Activated naive CD4-positive, alpha-beta T cell treated with anti-CD3 and anti-CD28 coated beads, Interleukin-2, amount 50 U/mL, for 72 hours (primary cell): ENCODE measurements at places on chromosomes 12 and 14. TPM values are rescaled to one million over a fixed set of nuclear protein-coding genes. Genes with fewer than 3 reads are reported as not detected.

KRT7 gene
- total RNA-seq: 8.0 TPM

DNA sequence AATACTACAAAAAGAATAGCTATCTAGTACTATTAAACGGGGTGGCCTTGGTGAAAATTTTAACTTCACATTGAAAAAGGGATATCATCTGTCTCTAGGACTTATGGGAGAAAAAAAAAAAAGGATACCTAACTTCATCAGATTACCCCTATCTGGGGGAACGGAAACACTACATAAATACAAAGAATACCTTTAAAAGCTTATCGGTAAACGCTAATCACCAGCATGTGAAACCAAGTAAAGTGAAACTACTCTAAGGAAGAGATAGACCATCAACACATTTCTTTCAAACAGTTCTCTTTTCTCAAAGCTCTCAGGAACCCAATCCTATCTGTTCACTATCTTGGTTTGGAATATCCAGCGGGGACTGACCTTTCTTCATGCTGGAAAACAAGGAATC lies 3.5 kb downstream of the KICS2 start:
- DNase-seq: no peak

GRCh38 chr12:97503073-97503855 lies 40.7 kb downstream of the RMST start:
- DNase-seq: no peak

- no peak for DNase-seq
These were observed 16.6 kb downstream of the RFLNA start for GRCh38 chr12:124311292-124312109.

GPRC5D gene
- total RNA-seq: not detected

ADCY4 gene
- 5.7 TPM for total RNA-seq

PLEK2 gene
- 6.5 TPM for total RNA-seq

FZD10 gene
- total RNA-seq: not detected

DNA sequence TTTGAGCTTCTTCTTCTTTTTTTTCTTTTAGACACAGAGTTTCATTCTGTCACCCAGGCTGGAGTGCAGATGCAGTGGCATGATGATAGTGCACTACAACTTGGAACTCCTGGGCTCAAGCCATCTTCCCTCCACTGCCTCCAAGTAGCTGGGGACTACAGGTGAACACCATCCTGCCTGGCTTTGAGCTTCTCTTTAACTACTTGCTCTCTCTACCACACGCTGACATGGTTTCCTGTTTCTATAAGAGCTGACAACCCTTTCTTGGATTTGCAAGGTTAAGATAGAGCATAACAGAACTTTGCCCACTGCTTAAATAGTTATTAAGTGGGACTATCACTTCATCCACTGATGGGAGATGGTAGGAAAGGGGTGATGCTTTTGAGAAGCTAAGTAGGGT lies 82.4 kb upstream of the SLC38A2 start:
- DNase-seq: no peak

GRCh38 chr12:122125452-122126341 lies 47.1 kb downstream of the MLXIP start:
- no peak for DNase-seq

DNA sequence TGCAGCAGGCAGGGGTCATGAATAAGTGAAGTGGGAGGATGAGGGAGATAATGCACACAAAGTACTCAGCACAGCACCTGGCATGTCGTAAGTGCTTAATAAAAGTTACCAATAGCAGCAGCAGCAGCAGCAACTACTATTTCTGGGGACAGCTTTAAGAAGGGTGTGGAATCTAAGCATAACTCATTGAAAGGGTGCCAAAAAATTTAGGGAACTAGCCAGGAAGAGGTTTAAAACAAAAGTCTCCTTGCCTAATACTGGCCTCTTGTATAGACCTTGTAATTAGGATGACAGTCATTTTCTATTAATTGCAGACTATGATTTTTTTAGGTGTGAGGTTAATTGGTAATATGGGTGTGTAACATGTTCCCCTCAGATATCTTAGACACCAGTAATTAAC lies 179.9 kb downstream of the PTPN11 start:
- DNase-seq: no peak

OR4E1 gene
- total RNA-seq: 0.16 TPM

SLC17A8 gene
- total RNA-seq: not detected

DNA sequence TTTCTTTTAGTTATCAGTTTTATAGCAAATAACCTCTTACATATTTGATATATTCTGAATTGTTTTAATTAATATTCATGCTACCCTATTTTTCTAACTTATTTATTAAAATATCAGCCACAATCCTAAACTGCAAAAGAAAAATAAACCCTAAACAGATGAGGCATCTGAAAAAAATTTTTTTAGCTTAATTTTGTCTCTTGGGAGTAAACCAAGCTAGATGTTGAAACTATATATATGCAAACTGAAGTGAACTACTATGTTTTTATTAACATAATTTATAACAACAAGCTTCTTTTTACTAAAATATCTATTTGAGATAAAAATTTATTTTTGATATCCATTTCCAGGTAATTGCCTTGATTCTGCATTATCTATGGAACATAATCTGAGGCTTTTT lies 87.6 kb downstream of the PTPRQ start:
- DNase-seq: no peak

DNA sequence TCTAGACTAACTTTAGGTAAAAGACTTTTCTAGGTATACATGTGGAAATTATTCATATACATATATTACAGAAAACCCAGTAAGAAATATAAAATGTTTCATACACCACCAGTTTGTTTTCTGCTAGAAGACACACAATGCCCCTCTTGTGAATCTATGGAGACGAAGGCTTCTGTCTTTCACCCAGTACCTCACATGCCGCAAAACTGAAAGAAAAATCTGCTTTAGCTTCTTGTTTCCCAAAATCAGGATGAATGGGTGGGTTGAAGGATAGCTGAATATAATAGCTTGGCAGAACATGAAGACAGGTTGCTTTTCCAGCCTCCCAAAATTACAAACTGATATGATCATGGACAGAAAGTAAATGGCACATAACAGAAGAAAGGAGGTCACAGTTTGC lies 1.3 kb downstream of the TAS2R30 start:
- no peak for DNase-seq

OASL gene
- 16.3 TPM for total RNA-seq

DNA sequence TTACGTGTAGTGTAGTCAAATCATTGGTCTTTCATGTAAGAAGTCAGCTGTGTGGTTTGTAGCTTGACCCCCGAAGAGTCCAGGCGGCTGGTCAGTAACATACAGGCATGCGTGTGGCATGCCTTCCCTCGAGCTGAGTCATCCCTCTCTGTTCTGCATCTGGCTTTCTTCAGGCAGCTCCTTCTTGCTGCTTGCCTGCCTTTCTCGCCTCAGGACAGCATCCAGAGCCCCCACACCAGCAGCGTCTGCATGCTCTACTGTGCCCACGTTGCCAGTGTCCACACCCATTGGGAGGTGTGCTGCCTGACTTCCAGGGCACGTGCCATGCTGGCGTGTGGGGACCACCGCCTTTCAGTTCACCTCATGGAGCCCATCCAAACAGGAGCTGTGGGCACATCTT lies 96.8 kb downstream of the EP400 start:
- no peak for DNase-seq

GRCh38 chr12:51971679-51972421 lies 20.4 kb downstream of the ACVR1B start:
- no peak for DNase-seq

- DNase-seq: no peak
These were observed 17.9 kb upstream of the FBXO34 start for GRCh38 chr14:55253276-55253675.

NPFF gene
- total RNA-seq: not detected

MFAP5 gene
- total RNA-seq: not detected

KRT72 gene
- total RNA-seq: 1.4 TPM

DNA sequence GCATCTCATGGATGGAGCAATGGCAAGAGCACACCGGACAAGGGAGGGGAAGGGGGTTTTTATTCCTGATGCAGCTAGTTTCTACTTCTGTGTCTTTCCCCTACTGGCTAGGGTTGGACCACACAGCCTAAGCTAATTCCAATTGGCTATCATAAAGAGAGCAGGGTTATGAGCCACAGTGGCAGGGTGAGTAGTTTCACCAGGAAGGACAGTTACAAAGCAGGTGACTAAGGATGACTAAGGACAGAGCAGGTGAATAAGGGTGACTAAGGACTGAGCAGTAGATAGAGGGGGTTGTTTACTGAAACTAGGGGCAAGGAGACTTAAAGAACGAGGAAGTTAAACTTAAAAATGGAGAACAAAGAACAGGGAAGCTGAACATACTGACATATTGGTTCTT lies 321.4 kb upstream of the SEL1L start:
- no peak for DNase-seq

DNA sequence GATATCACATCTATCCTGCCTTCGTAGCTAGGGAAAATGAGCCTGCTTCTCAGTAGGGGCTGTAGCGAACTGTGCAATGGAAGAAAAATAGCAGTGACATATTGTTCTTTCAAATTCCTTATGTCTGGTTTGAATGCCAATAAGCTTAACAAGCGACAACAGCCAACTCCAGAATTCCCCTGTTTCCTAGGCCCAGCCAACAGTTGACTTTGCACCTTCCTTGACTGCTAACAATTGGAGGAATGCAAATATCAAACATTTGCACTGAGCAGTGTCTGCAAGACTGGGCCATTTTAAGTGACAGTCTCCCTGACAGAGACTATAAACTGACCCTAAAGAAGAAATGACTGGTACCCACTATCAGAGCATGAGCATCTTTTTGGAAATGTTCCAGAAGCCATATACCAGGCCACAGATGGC lies 12.0 kb upstream of the SERPINA1 start:
- DNase-seq: no peak

SCN8A gene
- total RNA-seq: 0.84 TPM

DNA sequence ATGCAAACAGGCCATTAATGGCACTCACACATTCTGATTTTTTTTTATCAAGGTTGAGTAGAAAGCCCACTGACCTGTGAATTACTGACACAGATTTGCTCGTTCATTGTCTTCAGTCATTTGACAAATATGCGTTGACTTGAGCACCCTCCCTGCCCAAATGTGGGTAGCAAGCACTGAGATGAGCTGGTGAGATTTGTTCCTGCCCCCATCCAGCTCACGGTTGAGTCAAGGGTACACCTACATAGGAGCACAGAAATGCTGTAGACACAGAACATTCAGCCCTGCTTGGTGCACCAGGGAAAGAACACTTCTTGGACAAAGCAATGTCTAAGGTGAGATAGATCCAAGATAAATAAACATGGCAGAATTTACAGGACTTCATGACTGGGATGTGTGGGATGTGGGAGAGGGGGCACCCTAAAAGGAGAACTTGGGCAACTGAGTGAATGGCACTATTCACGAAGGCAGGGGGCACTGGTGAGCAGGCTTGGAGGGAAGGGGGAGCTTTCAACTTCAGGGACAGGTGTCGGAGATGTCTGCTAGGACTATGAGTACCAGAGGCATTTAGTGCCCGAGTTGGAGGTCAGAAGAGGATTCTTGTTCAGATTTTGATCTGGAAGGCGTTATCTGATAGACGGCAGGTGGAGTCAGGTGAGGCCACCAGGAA lies 213.4 kb downstream of the VRK1 start:
- DNase-seq: no peak

- DNase-seq: no peak
These were observed 24.0 kb downstream of the TCTN1 start for GRCh38 chr12:110637869-110638441.

GNPNAT1 gene
- total RNA-seq: 26.3 TPM

DNA sequence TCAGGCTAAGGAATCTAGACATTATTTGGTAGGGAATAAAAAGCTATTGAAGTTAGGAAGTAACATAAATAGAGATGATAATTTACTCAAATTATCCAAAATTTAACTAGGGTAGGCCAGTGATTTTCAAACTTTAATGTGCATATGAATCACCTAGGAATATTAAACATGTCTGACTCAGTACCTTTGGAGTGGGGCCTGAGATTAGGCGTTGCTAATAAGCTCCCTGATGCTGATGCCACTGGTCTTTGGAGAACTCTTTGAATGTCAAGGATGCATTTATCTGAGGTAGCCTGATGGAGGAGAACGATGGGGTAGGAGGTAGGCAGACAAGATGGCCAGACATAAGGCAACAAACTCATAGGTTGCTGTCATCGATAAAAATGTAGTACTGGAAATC lies 33.2 kb downstream of the EFCAB11 start:
- DNase-seq: no peak

DNA sequence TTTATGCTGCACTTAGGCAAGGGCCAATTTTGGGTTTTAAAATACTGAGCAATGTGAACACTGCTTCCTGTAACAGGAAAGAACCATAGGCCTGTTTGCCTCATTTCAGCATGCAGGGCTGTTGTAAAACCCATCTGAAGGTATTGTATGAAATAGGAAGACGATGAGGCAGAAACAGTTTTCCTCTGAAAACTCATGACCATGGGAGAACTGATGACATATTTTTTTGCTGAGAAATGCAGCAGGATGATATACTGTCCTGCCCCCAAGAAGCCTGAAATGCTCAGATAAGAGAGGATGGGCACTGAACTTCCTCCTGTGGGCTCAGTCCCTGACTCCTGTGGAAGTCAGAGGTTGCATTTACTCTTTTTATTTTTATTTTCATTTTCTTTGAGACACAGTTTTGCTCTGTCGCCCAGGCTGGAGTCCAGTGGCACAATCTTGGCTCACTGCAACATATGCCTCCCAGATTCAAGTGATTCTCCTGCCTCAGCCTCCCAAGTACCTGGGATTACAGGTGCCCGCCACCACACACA lies 17.4 kb downstream of the PYGL start:
- DNase-seq: no peak

- no peak for DNase-seq
These were observed 1177.6 kb downstream of the GALC start for GRCh38 chr14:86815341-86815740.
